ENCODE measurements at places on chromosomes 1 and 21.

DNA sequence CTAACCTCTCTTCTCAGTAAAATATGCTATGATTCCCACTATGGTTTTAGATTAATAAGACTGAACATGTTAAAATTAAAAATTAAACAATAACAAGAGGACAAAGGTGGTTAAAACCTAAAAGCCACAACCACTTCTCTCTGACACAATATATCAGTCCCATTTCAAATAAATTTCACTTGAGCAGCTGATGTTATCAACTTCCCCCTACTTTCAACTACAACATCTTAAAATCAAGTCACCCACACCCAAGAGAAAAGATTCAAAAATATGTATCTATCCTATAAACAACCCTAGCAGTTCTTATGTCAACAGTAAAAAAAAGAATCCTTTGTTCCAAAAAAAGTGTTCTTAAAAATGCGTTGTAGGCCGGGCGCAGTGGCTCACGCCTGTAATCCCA, 7.5 kb downstream of the PUM1 start:
- H3K4me3 ChIP-seq = no peak overlapping the region
- no peaks in the 10 kb centered on the region for H3K27me3 ChIP-seq
- peaks cover 14% of the 10 kb centered on the region for H3K36me3 ChIP-seq
- H3K4me1 ChIP-seq = peaks cover 67% of the 10 kb centered on the region
- peak overlapping the region; percentile 5 for H3K27ac ChIP-seq
- no peak for DNase-seq

DNA sequence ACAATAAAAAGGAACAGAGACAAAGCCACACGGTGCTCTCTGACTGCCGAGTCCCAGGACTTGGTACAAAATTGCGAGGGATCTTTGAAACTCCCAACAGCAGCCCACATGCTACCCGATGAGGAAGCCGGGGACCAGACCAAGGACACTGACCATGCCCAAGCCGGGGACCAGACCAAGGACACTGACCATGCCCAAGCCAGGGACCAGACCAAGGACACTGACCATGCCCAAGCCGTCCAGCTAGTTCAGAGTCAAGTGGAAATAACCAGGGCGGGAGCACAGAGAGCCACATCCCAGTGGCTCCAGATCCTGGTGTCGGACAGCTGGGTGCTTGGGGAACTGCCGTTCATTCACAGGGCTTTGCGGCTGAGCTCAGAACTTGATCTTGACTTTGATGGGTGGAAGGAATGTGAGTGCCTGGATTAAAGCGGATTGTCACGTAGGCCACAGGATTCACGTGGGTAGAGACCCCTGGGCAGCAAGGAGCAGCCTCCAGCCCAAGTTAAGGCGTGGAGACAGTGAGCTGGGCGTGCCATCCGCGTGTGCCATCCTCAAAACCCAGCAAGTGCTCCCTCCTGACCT, 16.5 kb upstream of the TRAPPC10 start:
- no peaks in the 10 kb centered on the region for H3K27me3 ChIP-seq
- H3K36me3 ChIP-seq = no peaks in the 10 kb centered on the region
- H3K4me1 ChIP-seq = no peaks in the 10 kb centered on the region
- H3K27ac ChIP-seq = no peak overlapping the region
- DNase-seq = no peak
- no peak overlapping the region for H3K4me3 ChIP-seq

GRCh38 chr1:42934541-42935312, 23.9 kb downstream of the SLC2A1 start:
- peaks cover 16% of the 10 kb centered on the region for H3K36me3 ChIP-seq
- H3K4me3 ChIP-seq = peak overlapping the region; percentile 82

- peaks cover 16% of the 10 kb centered on the region for H3K4me1 ChIP-seq
- H3K4me3 ChIP-seq = no peak overlapping the region
- H3K36me3 ChIP-seq = peaks cover 10% of the 10 kb centered on the region
- peak; percentile 19 for DNase-seq
Observed at GRCh38 chr1:24526940-24527542, 24.4 kb downstream of the RCAN3 start.

DNA sequence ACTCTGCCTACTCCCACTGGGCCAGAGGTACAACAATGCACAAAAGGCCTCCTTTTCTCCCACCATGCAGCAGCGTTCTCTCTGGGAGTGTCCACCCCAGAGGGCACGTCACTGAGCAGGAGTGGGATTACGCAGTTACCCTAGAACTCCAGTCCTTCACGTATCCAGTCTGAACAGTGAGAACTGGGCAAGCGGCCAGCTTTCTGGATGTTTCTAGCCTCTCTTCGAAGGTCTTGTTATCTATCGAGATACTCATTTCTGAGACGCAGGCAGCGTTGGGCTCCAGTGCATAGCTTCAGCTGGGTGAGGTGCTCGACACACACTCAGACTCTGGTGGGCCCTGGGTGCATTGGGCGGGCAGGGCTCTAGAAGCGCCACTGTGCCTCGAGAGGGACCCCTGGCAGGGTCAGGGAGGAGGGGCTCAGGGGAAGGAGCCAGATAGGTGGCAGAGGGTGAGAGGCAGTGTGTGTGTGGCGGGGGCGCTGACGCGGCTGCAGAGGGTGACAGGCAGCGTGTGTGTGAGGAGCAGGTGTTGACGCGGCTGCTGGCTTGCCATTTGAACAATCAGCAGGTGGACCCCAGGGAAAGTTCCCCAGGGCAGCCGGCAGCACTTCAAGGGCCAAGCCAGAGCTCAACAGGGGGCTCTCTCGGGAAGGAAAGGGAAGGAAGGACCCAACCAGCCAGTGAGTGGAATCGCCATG, 27.9 kb downstream of the PRDM15 start:
- H3K27ac ChIP-seq = no peak overlapping the region
- no peaks in the 10 kb centered on the region for H3K4me1 ChIP-seq
- no peak overlapping the region for H3K4me3 ChIP-seq
- DNase-seq = no peak
- H3K36me3 ChIP-seq = peaks cover 18% of the 10 kb centered on the region

GRCh38 chr21:16076465-16076864, 346.7 kb downstream of the USP25 start:
- no peak for DNase-seq
- H3K27me3 ChIP-seq = no peaks in the 10 kb centered on the region
- no peaks in the 10 kb centered on the region for H3K36me3 ChIP-seq
- H3K4me1 ChIP-seq = no peaks in the 10 kb centered on the region

DNA sequence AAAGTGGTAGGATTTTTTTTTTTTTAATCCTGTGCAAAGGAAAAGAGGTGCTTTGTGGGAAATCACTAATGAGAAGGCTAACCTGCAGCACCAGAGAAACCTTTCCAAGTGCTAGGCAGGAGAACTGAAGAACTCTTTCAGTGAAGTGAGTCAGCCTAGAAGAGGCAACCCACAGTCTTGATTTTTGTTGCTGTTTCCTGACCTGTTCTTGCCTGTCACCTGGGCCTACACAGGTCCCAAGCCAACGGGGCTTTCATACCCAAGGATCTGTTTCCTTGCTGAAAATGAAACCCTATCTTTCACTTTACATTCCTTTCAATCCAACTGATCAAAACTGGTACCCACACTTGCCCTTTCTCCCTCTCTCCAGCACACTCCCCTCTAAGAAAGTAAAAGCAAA, 7.1 kb upstream of the IKBKE start:
- no peak for DNase-seq
- H3K4me1 ChIP-seq = peaks cover 24% of the 10 kb centered on the region
- H3K4me3 ChIP-seq = no peak overlapping the region

GRCh38 chr1:217895841-217896240, 264.7 kb downstream of the SPATA17 start:
- DNase-seq = no peak
- H3K36me3 ChIP-seq = no peaks in the 10 kb centered on the region
- no peak overlapping the region for H3K4me3 ChIP-seq
- H3K27ac ChIP-seq = no peak overlapping the region

DNA sequence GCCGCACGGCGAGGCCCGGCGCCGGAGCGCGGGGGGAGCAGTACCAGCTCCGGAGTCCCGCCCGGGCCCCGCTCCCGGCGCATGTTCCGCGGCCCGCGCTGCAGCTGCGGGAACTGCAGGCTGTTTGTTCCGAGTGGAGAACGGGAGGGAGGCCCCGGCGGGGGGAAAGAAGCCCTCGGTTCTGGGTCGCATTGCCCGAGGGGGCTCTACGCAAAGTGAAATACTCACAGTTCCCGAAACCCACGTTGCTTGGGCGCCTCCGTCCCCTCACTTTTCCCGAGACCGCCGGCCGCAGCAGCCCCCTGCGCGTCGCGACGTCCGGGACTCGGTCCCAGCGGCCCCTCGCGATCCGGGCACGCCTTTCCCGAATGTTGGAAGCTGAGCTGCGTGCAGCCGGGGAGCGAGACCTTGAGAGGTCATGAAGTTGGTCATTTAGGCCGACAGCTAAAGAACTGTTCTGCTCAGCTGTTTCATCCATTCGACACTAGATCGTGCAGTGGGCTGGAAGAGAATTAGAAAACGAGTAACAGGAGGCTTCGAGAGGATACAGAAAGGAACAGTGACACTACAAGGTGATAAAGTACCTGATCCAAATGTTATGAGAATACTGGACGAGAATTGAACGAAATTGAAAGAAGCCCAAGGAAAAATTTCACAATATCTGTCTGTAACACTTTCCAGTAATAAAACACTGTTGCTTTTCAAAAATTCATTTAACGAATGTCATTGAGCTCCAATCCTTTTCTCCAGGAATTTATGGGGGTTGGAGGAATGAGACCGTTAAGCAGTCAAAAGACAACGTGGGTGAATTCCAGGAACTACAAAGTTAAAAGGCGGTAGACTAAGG, 657 bp upstream of the LIN9 start:
- DNase-seq = no peak
- H3K27me3 ChIP-seq = no peaks in the 10 kb centered on the region
- H3K36me3 ChIP-seq = no peaks in the 10 kb centered on the region
- peak overlapping the region; percentile 47 for H3K27ac ChIP-seq
- peaks cover 19% of the 10 kb centered on the region for H3K4me1 ChIP-seq

DNA sequence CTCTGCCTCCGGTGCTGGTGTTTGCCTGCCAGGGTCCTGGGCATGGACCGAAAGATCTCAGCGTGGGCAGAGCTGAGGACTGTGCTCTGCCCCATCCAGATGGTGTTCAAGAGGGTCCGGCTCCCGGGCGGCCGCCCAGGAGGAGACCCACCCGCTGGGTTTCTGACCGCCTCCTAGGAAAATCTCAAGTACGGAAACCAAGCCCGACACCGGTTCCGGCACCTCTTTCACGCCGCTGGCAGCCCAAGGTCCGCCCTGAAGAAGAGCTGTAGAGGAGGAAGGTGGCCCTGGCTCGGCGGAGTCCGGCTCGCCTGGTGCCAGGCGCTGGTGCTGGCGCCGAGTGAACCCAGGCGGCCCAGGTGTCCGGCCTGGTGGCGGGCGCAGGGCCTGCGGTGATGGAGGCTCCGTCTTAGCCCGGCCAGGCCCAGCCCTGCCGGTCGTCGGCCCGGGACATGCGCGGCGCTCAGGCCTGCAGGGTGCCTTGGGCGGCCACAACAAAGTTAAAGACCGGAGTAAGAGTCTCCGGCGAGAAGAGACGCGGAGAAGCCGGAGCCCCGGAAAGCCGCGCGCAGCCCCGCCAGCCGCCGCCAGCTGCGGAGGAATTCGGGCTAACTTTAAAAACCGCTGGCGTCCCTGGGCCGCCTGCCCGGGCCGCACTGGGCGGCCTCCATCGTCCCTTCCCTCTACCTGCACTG, 1.5 kb downstream of the GRIK3 start:
- peaks cover 66% of the 10 kb centered on the region for H3K27me3 ChIP-seq
- no peak for DNase-seq
- H3K4me1 ChIP-seq = peaks cover 42% of the 10 kb centered on the region
- no peaks in the 10 kb centered on the region for H3K36me3 ChIP-seq
- no peak overlapping the region for H3K27ac ChIP-seq
- no peak overlapping the region for H3K4me3 ChIP-seq

GRCh38 chr1:234218078-234218477, 155.2 kb upstream of the COA6 start:
- DNase-seq = no peak
- H3K4me3 ChIP-seq = no peak overlapping the region
- H3K27ac ChIP-seq = no peak overlapping the region

- no peaks in the 10 kb centered on the region for H3K27me3 ChIP-seq
- no peaks in the 10 kb centered on the region for H3K4me1 ChIP-seq
- H3K4me3 ChIP-seq = no peak overlapping the region
- H3K27ac ChIP-seq = no peak overlapping the region
Observed at GRCh38 chr21:31406510-31406909, 62.4 kb upstream of the TIAM1 start.

GRCh38 chr1:96473791-96474434, 247.7 kb upstream of the PTBP2 start:
- H3K27ac ChIP-seq = no peak overlapping the region
- no peaks in the 10 kb centered on the region for H3K36me3 ChIP-seq
- no peaks in the 10 kb centered on the region for H3K27me3 ChIP-seq
- H3K4me3 ChIP-seq = no peak overlapping the region
- H3K4me1 ChIP-seq = no peaks in the 10 kb centered on the region
- DNase-seq = no peak

DNA sequence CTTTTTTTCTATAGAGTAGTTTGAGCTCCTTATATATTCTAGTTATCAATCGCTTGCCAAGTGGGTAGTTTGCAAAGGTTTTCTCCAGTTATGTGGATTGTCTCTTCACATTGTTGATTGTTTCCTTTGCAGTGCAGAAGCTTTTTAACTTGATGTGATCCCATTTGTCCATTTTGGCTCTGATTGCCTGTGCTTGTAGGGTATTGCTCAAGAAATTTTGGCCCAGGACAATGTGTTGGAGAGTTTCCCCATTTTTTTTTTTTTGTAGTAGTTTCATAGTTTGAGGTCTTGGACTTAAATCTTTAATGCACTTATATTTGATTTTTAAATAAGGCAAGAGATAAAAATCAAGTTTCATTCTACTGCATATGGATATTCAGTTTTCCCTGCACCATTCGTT, 774.8 kb upstream of the ADAMTS5 start:
- H3K36me3 ChIP-seq = no peaks in the 10 kb centered on the region
- DNase-seq = no peak
- no peaks in the 10 kb centered on the region for H3K27me3 ChIP-seq
- no peaks in the 10 kb centered on the region for H3K4me1 ChIP-seq
- H3K4me3 ChIP-seq = no peak overlapping the region

All from naive B cell (primary cell).